Fibroblast of pulmonary artery (primary cell): ENCODE measurements at places on chromosomes 12 and 14.
A peak's percentile ranks its signal among the peaks of the same experiment; 100 is the strongest.

DNA sequence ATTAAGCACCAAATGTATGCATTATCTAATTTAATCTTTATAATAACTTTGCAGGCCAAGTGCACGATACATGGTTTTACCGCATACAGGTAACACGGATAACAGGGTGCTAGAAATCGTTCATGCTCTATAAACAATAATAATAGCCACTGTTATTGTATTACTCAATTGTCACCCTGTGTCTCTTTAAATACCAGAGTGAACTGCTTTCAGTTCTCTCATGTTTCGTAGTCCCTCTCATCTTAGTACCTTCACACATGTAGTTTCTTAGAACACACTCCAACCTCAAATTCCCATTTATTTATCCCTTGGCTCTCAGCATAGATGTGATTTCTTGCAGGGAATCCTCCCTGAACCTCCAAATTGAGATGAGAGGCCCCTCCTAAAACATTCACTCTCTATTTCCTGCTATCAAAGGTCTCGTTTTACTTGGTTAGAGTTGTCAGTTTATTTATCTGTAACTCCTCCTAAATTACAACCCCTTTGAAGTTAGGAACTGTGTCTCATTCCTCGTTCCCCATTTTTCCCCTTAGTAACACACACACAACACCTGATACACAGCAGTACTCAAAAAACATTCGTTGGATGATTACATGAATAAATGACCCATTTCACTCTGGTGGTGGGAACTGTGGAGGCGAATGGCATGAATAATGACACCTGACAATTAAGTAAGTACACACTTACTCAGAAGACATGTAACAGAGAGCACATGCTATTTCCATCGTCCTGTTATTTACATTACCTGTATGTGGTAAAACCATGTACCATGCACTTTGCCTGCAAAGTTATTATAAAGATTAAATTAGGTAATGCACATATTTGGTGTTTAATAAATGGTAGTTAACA, 134.6 kb downstream of the BTG1 start:
- no peak for DNase-seq

DNA sequence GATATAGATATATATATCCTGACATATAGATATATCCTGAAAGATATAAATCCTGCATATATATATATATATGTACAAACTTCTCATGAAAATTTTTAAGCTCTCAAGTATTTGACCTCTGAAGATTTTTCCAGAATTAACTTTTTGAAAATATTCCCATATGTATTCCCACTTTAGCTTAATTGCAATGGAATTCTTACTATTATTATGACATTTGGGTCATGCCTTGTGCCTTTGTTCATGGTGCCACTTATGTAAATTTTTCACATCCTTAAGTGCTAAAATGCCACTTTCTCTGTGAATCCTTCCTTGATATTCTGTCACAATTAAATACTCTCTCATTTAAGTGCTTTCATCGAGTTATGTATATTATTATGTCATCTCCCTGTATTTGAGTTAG, 398.2 kb upstream of the SEL1L start:
- no peak for DNase-seq

DNA sequence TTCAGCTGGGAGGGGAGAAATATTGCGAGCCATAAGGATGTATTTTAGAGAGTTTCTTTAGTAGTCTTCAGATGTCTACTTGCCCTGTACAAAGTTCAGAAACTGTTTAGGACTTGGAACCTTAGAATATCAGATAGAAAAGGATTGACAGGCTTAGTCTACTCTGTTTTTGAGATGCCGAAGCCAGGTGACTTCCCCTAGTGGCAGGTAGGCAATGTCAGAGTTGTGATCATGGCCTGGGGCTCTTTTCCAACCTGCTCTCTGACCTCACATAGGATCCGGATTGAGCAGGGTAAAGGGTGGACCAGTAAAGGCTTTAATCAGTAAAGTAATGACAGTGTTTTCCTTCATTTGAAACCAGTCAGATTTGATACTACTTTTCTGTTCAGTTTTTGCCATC, 59.6 kb downstream of the PRKCH start:
- DNase-seq: no peak

DNA sequence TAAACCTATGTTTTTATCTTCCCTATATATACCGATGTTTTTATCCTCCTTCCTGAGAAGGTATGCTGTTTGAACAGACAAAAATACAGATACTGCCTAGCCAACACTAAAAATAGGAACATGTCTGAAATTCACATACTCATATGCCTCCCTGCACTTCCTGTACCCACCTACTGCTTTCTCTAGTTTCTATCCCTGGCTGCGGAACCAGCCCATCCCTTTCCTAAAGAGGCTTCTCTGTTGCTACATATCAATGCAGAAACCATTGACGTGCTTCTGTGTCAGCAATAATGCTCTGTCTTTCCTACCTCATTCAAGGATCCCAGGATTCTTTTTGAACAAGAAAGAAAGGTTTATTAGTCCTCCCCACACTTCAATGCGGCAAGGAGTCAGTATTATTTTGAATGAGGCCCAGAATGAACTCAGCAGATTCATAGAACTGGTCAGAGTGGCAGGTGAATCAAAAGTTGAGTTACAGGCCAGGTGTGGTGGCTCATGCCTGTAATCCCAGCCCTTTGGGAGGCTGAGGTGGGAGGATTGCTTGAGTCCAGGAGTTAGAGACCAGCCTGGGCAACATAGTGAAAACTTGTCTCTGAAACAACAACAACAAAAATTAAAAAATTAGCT, 67.8 kb upstream of the NAP1L1 start:
- peak; percentile 28 for DNase-seq

GRCh38 chr12:51721282-51721940, 127.1 kb downstream of the FIGNL2 start:
- peak; percentile 36 for DNase-seq

DNA sequence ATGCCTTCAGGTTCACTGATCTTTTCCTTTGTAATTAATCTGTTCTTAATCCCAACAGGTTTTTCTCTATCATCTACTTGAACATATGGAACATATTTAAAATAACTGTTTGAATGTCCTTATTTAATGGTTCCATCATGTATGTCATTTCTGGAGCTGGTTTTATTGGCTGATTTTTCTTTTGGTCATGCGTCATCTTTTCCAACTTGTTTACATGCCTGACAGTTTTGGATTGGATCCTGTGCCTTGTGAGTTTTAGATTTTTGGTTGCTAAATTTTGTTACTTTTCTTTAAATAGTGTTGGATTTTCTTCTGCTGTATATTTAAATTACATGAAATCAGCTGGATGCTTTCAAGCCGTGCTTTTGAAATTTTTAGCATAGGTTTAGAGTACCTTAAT, 237.3 kb upstream of the DAAM1 start:
- DNase-seq: no peak

DNA sequence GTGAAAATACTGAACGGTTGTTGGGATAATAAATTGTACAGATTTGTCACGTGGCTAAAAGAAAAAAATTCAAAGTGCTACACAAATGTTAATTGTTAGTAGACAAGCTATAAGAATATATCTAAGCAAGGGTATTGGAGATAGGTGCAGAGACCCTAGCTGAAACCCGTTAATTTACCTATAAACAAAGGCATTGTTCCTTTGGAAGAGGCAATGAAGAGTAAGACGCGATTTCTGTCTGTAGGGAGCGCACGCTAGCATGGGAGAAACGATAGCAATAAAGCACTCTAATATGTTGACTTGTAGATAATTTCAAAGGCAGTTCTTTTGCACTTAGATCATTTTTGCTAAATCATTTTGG, 565 bp downstream of the CCDC77 start:
- DNase-seq: peak; percentile 49

- no peak for DNase-seq
Measured at GRCh38 chr14:88388741-88389282, 3.4 kb downstream of the SPATA7 start.

- DNase-seq: no peak
Measured at GRCh38 chr14:21822109-21822508, 148.5 kb upstream of the OR4E1 start.

DNA sequence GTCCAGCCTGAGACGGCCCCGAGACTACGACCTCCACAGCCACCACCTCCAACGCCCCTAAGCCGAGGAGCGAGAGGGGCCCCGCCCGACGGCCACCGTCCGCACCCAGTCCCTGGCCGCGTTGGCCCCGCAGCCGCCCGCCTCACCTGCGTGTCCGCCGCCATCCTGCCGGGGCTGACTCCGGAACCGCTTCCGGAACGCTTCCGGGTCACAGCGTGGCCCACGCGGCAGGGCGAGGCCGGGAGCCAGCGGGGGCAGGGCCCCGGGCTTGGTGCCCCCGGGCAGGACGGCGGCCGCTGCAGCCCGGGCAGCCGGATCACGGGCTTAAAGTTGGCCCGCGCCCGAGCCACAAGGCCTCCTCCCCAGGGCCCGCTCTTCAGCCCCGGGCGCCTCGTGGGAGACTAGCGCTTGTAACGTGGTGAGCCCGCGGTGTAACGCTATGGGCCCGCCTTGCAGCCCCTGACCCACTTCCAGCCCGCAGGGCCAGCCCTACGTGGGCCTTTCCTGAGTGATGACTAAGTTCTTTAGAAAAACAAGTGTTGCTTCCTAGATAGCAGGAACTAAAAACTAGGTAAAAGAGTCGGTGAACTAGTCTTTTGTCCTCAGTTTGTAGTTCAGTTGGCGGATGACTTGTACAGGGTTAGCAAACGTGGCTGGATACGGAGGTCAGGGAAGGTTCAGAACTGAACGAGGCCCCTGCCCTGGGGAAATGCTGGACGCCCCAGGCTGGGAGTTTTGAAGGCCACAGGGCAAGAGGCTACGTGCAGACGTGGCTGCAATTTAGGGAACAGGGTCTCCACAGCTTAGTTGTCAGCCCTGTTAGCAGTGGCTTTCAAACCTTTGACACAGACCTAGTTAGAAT, at the start of gene GCN1:
Gene GCN1 (minus strand): TSS at position 182 of the 862 bp plus-strand sequence. CDS start 18 bp downstream, at position 164.
- DNase-seq: peak; percentile 74

DNA sequence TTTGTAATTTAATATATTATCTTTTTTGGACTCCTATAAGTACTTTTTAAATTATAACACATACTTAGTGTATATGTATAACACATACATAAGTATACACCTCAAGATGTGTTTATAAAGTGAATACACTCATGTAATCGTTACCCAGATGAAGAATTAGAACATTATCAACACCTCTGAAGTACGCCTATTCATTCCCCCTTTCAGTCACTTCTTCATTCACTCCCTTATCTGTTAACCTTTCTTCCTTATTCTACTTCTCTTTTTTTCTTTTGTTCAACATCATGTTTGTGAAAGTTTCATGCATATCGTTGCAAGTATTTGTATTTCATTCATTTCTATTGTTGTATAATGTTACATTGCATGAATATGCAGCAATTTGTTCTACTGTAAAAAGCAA, 98.5 kb downstream of the ARID2 start:
- DNase-seq: no peak

- no peak for DNase-seq
Measured at GRCh38 chr12:30928356-30929244, 2.1 kb downstream of the TSPAN11 start.
